ENCODE measurements at places on chromosomes 5 and 9.

DNA sequence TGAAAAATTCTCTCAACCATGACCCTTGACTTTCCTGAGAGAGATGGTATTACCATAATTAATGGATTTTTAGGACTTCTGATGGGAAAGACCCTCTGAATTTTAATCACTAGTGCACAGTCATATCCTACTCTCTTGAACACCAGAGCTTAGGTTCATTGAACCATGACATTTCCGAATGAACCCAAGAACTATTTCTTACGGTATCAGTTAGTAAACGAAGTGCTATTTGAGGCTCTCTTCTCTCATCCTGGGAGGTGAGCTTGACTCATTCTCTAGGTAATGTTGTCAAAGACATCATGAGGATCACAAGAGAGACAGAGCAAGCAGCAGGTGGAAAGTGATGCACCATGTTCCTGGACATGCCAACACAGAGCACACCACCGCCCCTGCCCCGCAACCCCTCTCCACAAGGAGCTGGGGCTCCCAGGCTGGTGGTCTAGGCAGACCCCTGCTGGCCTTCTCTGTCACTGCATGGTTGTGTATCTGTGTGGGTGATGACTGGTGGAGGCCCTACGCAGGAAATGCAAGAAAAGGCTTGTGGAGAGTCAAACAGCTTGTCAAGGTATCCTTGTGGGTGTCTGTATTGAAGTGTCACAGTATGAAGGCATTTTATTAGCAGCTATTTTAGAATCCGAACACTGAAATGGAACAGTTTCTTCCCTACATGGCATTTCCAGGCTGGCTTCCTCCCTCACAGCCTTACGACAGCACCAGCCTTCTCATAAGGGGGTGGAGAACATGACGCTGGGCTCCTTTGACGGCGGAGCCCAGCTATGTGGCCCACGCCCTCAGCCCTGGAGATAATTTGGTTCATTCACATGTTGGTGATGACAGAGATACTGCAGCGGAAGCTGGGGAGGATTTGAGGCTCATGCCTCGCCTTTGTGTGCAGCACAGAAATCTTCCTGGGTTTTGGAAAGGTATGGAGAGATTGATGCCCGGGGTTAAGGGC, 297.6 kb downstream of the NTRK2 start:
- DNase-seq = no peak

- DNase-seq = no peak
These were observed 20.1 kb upstream of the MARCHF6 start for GRCh38 chr5:10333154-10334006.

DNA sequence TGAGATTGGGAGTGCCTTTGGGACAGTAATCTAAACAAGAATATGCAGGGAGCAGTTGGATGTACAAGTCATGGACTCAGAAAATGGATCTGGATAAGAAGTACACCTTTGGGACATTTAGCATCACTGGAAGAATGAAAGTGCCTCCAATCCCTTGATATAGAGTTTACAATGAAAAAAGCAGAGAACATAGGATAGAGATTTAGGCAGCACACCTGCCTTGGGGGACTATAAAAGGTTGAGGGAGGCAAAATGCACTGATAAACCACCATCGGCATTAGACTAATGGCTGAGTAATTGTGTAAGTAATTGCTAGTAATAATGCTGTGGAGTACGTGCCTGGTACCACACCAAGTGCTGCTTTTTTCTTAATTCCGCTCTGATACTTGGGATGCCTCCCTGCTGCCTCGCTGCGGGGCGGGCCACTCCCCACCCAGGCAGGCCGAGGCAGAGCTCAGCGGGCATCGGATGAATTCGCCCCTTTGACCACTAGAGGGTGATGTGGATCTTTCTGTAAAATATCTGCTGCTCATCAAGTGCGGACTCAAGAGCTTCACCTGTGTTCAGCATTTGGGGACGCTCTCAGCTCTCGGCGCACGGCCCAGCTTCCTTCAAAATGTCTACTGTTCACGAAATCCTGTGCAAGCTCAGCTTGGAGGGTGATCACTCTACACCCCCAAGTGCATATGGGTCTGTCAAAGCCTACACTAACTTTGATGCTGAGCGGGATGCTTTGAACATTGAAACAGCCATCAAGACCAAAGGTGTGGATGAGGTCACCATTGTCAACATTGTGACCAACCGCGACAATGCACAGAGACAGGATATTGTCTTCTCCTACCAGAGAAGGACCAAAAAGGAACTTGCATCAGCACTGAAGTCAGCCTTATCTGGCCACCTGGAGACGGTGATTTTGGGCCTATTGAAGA, 99.9 kb downstream of the ANKRD18B start:
- DNase-seq = no peak

DNA sequence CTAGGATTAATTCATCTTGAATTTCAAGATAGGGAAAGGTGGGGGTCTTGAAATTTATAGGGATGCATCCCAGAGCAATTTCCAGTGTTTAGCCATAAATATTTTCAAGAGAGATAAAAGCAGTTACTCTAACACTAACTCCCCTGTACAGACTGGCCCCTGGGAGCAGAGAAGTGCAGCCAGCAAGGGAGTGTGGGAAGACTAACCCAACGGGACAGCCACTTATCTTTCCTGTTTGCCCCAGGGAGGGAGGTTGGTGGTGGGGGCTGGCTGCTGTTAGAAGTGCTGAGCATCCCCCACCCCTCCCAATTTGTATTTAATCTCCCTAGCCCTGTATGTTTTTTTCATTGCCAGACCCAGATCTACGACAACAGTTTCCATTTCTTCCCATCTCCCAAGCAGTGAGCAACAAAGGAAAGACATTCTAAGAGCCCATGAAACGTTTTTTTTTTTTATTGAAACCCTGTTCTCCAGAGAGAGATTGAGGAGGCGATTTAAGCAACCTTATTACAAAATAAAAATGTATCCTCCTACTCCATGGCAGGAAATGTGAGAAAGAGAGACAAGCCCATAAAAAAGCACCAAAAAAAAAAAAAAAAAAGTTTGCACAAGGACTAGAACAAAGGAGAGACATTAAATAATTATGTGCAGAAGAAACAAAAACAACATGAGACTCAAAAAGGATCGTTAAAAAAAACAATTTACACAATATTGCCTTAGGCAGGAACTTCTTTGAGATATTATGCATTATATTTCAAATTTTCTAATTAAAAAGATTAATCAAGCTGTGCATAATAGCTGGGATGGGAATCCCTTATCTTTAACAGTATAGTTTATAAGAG, 343.4 kb downstream of the ARHGEF28 start:
- no peak for DNase-seq

- DNase-seq = no peak
These were observed 501.5 kb downstream of the SPATA31D1 start for GRCh38 chr9:82490019-82490499.

GRCh38 chr5:73674669-73675004, 48.6 kb downstream of the ARHGEF28 start:
- no peak for DNase-seq

GRCh38 chr5:148733601-148734438, 79.5 kb upstream of the HTR4 start:
- no peak for DNase-seq

GRCh38 chr5:2300421-2300820, 417.7 kb upstream of the IRX4 start:
- DNase-seq = no peak

DNA sequence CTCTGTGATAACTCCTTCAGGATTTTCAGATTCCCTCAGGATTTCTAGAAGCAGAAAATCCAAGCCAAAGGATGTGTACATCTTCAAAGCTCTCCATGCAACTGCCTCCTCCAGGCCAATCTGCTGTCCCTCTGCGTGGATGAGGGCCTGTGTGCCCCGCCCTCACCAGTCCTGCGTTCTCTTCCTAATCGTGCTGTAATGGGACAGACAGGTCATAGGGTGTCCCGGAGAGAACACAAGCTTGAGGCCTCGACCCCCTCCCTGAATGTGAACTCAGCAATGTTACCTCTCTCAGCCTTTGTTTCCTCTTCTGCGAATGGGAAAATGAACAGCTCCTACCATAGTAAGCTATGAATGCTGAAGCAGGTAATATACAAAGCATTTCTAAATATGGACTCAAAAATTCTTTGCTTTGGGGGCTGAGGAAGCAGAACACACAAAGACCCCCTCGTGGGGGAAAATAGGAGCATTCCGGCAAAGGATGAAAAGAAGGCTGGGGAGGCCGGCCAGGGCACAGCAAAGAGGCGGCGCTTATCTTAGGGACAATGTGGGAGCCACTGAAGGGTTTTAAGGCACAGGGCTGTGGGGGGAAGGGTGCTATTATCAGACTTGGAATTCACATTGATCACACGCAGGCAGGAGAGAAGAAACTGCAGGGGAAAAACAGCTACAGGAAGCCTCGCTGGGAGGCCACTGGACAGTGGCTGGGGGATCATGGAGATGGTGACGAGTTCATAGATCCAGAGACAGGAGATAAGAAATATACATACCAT, 57.2 kb upstream of the FBXW11 start:
- DNase-seq = no peak

GRCh38 chr5:138975098-138975847, 100.1 kb upstream of the LRRTM2 start:
- no peak for DNase-seq

All from cortex of kidney (tissue), 1 donor.